ENCODE measurements at places on chromosomes 11 and 22.

- DNase-seq: no peak
Measured at GRCh38 chr11:95461858-95462257, 230.9 kb upstream of the SESN3 start.

DNA sequence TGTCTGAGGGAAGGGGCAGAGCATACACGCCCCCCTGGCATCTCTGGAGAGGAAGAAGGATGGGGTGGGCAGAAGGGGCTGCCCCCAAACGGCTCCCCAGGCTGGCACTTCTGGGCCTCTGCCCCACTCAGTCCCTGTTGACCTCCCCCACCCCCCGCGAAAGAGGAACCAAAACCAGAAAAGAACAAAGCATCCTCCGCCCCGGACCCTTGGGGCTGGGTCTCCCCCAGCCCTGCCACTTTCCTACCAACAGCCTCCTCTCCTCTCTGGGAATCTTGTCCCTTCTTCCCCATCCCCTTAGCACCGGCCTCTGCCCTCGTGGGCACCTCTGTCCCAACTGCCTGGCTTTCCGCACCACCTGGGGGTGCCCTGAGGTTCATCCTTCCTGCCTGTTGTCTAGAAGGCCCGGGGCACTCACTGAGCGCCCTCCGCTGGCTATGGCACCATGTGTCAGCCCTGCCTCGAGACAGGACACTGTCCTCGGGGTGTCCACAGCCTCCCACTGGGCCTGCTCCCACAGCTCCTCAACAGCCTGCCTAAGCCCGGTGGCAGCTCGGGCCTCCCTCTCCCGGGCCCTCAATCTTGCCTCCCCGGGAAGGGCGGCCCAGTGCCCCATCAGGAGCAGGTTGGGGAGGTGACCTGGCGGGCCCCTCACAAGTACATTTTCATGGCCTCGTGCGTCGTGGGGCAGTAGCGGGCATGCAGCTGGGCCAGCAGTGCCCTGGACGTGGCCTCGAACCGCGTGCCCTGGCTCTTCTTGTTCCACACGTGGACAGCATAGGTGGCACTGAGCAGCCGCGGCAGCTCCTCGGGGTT lies 28.2 kb downstream of the A4GALT start:
- DNase-seq: no peak

DNA sequence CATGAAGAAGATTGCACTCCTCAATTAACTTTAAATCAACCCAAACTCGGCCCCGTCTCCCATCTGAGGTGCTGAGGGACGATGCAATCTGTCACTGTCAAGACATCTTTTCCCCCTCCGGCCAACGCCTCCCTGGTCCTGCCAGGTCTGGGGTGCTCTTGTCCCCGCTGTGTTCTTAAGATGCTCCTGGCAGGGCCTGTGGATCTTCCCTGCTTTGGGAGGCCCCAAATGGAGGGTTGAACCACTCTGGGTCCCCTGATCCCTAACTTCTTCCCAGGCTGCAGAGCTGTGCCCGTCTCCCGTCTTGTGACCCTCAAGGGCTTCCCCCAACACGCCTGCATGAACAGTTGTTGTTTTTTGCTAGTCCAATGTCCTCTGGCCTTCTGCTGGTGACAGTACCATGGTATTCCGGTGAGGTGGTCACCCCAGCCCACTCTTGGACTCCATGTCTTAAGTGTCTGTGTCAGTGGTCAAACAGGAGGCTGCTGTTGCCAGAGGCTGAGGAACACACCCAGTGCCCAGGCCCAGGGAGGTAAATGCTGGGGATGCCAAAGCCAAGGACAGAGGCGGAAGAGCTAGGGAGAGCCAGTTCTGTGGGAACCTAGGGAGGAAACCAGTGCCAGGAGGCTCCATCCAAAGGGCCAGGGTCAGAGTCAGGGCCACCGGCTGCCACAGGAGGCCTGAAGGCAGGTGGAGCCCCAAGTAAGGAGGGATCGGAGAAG lies 70.6 kb upstream of the SHANK2 start:
- no peak for DNase-seq

GRCh38 chr22:17914474-17914873 lies 109.9 kb downstream of the MICAL3 start:
- DNase-seq: no peak

DNA sequence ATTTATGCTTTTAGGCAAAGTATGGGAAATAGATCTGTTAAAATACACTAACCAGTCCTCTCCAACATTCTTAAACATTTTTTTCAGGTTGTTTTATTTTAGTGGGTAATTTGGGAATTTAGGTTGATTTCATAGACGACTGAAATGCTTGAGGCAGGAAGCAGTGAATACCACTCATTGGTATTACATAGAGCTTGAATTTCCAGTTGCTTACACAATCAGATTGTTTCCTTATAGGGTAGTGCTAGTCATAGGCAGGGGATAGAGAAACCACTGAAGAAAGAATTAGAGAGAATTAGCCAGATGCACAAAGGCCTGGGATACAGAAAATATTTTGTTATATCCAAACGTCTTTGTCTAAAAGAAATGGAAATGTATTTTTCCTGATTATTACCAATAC lies 23.9 kb upstream of the LYVE1 start:
- DNase-seq: no peak

DNA sequence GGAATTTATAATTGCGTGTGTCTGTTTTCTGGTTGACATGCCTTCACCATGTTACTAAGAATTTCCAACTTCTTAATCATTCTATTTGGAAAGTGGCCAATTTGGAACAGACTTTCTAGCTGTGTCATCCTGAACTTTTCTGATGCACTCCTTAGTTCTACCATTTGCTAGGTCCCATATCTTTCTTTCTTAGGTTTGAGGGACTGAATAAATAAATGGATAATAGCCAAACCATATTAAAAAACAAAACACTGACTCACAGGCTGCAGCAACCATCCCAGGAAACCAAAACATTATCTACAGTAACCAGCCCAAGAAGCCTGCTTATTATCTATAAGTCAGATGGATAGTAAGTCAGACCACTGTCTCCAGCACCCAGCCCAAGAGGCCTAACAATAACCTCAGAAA lies 57.5 kb upstream of the PLET1 start:
- no peak for DNase-seq

- no peak for DNase-seq
Measured at GRCh38 chr22:19896665-19897355, 42.1 kb upstream of the GNB1L start.

GRCh38 chr11:64340671-64341335 lies 799 bp downstream of the CCDC88B start:
- no peak for DNase-seq

DNA sequence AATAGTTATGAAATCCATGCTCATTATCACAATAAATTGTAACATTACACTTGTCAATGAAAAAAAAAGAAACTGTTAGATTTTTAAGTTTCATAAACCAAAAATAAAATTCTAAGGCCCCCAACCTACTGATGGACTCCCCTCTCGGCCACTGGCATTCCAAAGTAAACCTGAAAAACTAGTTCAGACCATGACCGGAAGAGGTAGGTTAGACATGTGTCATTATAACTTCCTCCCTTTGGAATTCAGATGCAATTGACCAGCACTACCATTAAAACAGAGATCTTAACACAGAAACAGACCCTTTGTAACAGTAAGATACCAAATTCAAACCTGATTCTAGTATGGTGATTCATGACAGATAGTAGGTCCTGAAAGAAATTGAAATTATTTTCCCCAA lies 12.9 kb downstream of the OR10A6 start:
- no peak for DNase-seq

GRCh38 chr22:19173047-19174035 lies 5.2 kb downstream of the SLC25A1 start:
- no peak for DNase-seq

DNA sequence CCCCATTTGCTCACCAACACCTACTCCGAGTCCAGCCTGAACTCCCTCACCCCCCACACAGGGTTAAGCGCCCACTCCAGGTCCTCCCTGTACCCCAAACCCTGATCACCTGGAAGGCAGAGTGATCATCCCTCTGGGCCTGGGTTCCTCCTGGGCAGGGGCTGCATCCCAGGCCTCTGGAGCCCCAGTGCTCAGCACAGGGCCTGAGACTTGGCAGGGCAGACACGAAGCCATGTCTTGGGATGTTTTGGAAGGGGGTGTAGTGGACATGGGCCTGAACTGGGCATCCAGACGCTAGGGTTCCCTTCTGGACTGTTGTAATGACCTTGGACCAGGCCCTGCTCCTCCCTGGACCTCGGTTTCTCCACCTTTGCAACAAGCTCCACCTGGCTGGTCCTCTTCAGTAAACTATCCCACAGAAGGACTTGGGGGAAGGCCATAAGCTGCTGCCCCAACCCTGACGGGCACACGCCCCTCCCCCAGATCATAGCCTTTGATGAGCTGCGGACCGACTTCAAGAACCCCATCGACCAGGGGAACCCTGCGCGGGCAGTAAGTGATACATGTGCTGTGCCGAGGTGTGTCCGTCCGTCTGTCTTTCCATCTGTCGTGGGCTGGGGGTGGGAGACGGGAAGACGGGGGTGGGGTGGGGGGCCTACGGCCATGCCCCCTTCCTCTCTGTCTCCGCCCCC lies 3.9 kb downstream of the CNIH2 start:
- DNase-seq: no peak

GRCh38 chr11:96137373-96137772 lies 205.6 kb downstream of the MAML2 start:
- DNase-seq: no peak

DNA sequence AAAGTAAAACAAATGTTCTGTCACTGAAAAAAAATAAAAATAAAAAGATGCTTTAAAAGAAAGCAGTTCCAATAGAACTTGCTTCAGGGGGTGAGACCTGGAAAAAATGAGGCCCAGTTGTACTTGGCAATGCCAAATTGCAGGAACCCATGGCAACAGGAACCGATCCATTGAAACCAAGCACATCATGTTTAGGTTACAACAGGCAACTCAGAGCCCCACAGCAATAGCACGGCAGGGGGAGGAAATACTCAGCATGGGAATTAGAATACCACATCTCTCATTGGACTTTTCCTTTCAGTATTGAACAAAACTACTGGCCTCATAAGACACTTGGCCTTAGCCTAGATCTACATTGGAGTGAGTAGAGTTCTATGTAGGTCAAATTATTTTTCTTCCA lies 84.3 kb downstream of the MSANTD4 start:
- DNase-seq: no peak

- DNase-seq: no peak
Measured at GRCh38 chr11:104625246-104625645, 273.0 kb downstream of the CASP12 start.

GRCh38 chr11:10991393-10991792 lies 133.5 kb upstream of the ZBED5 start:
- DNase-seq: no peak

DNA sequence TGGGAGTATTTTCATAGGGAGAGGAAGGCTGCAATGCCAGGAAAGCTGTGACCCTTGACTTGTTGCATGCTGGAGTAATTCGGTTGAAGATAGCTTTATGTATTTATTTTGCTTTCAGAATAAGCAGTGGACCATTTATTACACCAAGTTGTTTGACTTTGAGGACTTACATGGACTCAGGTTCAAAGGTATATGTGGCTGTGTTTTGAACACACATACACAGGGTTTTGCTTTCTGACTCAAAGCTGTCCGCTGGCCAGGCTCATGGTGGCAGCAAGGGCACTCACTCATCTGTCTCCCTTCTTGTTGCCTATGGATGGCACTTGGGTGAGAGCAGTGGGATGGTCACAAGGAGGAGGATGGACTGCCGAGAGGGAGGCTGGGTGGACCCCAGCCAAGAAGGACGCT lies 6.5 kb downstream of the TIMP3 start:
- no peak for DNase-seq

DNA sequence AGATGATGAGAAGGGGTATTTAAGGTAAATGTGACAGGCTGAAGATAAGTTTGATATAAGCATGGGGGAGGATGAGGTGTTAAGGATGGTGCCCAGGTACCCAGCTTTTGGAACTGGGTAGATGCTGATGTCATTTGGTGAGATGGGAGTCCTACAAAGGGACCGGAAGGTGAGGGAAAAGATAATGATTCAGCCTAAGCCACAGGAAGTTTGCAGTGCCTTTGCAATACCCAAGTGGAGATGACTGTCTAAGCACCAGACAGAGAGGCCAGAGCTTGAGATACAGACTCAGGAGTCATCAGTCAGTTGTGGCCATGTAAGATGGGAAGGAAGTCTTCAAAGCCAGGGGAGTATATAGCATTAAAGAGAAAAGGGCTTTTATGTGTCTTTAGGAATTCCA lies 30.0 kb upstream of the SMCO4 start:
- no peak for DNase-seq

GRCh38 chr11:75286826-75287465 lies 46.4 kb downstream of the TPBGL start:
- DNase-seq: no peak
